ENCODE measurements at places on chromosomes 5 and 9. TPM values are rescaled to one million over a fixed set of nuclear protein-coding genes. Genes with fewer than 3 reads are reported as not detected.

NRARP gene
- 3.9 TPM for polyA plus RNA-seq

ENTPD2 gene
- polyA plus RNA-seq, result 66.8 TPM

ZNF462 gene
- 5.3 TPM for polyA plus RNA-seq

TMEM174 gene
- not detected for polyA plus RNA-seq

SLC2A8 gene
- polyA plus RNA-seq, result 23.4 TPM

N4BP3 gene
- polyA plus RNA-seq, result 8.8 TPM

MEF2C gene
- polyA plus RNA-seq, result 9.8 TPM

SEC61B gene
- polyA plus RNA-seq, result 249 TPM

PCDHGA6 gene
- polyA plus RNA-seq, result 2.4 TPM

ASS1 gene
- 146 TPM for polyA plus RNA-seq

SLC6A19 gene
- polyA plus RNA-seq, result not detected

PCDHB13 gene
- 0.87 TPM for polyA plus RNA-seq

PCDHGA10 gene
- polyA plus RNA-seq, result 2.3 TPM

CDKN2B gene
- polyA plus RNA-seq, result 8.9 TPM

SLC31A2 gene
- polyA plus RNA-seq, result 35.5 TPM

RNF208 gene
- 84.7 TPM for polyA plus RNA-seq

WDR31 gene
- polyA plus RNA-seq, result 7.2 TPM

TRIM14 gene
- polyA plus RNA-seq, result 2.5 TPM

SPATA6L gene
- 1.0 TPM for polyA plus RNA-seq

ZNF454 gene
- polyA plus RNA-seq, result 3.4 TPM

ECSCR gene
- 10.6 TPM for polyA plus RNA-seq

CDC25C gene
- 13.2 TPM for polyA plus RNA-seq

TBC1D9B gene
- polyA plus RNA-seq, result 103 TPM

GPX8 gene
- 1.2 TPM for polyA plus RNA-seq

CDC14B gene
- 5.7 TPM for polyA plus RNA-seq

TLE1 gene
- 82.9 TPM for polyA plus RNA-seq

LCN15 gene
- polyA plus RNA-seq, result 32.6 TPM
